Stimulated activated CD8-positive, alpha-beta memory T cell treated with anti-CD3 and anti-CD28 coated beads, Interleukin-4, amount 100 ng/mL, for 48 hours (primary cell): ENCODE measurements at places on chromosomes 7 and 10.

DNA sequence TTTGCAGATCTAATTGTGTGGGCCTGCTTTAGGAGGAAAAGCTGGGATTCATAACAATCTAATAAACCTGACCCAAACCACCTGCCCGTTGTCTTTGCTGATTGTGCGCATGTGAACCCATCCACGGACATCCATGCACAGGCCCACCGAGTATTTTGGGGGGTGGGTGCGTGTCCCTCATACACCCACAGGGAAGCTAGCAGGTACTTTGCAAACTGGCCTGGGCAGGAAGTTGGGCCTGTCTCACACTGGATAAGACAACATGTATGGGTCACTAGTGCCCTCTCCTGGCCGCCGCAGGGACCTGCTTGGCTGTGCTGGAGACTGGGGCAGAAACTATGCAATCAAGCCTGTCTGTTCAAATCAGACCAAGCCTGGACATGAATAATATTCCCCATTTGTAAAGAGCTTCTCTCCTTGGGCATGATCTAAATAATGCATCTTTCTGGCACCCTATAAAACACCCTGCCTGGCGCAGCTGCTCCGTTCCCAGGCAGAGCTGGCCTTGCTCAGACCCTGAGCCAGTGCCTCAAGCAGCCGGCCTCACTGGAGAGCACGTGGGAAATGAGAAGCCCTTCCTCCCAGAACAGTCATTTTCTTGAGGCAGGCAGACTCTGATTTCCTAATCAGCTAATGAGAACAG lies 15.8 kb downstream of the ECHDC3 start:
- DNase-seq: peak; percentile 91

DNA sequence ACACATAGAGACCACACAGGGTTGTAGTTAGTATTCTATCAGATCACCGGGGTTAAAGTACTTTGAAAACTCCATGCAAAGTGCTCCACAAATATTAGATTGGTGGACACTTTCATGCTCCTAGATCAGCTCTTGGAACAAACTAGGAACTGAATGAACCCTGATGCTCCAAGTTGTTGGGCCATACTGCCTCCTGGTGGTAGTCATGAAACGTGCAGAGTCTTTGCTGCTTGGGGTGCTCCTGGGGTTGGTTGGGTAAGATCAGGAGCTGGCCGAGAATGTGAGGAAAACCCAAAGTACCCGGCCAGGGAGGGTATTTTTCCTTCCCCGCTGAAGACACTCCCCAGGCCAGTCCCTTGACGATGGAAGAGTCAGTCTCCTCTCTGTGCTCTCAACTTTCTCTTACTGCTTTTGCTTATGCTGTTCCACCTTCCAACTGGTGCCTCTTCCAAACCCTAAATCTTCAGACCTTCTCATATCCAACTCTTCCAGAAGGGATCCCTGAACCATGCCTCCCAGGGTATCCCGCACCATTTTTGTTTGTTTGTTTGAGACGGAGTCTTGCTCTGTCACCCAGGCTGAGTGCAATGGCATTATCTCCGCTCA lies 918 bp upstream of the RPEL1 start:
- peak; percentile 74 for DNase-seq

DNA sequence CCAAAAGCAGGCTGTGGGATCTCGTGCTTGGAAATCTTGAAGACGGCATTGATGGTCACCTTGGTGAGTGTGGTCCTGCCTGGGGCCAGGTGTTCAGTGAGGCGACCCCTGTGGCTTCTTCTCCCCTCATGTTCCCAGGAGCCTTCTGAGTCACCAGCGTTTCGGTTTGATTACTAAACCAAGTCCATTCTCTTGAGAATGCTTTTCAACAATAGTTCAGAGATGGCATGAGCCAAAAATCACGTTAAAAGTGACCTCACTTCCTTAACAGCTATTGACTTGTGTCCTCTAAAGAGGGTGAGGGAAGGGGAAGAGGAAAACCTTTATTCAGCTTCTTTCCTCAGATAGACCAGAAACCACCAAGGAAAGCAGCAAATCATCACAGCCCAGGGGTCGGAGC lies 315.2 kb downstream of the GATA3 start:
- DNase-seq: peak; percentile 56

DNA sequence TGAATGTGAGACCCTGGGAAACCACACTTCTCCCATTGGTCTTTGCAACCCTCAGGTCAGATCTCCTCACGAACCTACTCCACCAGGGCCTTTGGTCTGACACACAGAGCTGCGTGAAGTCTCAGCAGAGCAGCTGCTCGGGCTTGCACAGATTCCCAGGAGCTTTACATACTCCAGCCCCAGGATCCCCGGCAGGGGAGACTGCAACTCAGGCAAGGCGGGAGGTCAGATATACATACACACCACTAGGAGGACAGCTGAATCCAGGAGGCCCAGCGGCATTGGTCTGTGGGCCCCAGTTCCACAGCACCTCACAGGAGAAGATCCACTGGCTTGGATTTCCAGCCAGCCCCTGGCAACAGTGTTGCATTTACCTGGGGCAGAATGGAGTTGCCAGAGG lies 239.2 kb downstream of the GPAM start:
- DNase-seq: no peak

- no peak for DNase-seq
Observed at GRCh38 chr7:566100-566499, 46.5 kb upstream of the PDGFA start.

GRCh38 chr10:63166742-63167258 lies 33.7 kb downstream of the NRBF2 start:
- DNase-seq: no peak

DNA sequence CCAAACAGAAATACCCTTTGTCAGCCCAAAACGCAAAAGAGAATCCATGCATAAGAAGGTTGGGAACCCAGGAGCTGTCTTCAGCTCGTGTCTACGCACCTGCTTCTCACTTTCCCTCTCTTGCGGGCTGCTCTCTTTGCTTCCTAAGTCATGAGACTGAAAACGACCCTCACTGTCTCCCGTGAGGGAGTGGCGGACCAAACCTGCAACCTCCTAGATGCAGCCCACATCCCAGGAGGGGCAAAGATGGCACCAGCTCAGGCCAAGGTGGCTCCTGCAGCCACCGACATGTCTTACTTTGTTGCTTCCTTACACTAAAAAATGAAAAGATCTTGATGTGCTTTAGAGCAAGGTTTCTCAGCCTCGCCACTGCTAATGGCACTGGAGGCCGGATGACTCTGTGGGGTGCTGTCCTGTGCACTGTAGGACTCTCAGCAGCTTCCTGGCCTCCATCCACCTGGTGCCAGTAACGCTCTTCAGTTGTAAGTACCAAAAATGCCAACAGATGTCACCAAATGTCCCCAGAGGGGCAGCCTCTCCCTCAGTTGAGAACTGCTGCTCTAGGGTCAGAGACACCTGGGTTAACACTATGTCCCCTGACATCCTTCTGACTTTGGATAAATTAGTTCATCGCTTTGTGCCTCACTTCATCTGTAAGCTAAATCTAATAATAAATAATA lies 179.8 kb upstream of the PFKP start:
- no peak for DNase-seq

DNA sequence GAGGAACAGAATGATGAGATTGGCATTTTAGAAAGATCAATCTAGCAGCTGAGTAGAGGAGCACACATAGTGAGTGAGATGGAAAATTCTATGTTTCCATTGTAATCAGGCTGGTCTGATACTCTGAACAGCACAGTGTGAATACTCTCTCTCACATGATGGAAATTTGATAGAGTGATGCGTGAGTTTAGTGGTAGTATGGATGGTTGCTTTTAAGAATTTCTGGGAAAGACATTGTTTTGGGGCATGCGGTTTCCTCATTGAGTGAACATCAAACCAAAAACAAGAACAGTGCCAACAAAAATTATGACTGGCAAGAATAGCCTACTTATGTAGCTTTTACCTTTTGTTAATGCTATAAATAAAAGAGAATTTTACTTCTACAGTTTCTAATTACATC lies 183.2 kb downstream of the PDE1C start:
- DNase-seq: no peak

DNA sequence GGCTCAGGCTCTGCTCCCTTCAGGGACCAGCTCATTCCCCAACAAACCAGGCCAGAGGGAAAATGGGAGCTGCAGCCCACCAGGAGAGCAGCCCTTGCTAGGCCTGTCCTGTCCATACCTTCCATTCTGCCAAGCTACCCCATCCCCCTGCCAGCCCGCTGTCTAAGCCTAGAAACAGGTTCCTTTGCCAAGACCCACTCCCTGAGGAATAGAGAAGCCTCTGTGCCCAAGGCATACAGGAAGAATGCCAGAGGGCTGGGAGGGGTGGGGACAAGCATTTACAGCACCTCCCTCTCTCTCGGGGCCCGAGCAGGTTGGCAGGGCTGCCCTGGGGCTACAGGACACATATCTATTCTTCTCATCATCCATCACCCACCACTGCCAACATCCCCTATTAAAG lies 178.3 kb downstream of the GRID1 start:
- DNase-seq: no peak

GRCh38 chr7:18019555-18019954 lies 8.1 kb downstream of the PRPS1L1 start:
- DNase-seq: no peak

GRCh38 chr7:79770063-79770462 lies 316.6 kb upstream of the MAGI2 start:
- no peak for DNase-seq

DNA sequence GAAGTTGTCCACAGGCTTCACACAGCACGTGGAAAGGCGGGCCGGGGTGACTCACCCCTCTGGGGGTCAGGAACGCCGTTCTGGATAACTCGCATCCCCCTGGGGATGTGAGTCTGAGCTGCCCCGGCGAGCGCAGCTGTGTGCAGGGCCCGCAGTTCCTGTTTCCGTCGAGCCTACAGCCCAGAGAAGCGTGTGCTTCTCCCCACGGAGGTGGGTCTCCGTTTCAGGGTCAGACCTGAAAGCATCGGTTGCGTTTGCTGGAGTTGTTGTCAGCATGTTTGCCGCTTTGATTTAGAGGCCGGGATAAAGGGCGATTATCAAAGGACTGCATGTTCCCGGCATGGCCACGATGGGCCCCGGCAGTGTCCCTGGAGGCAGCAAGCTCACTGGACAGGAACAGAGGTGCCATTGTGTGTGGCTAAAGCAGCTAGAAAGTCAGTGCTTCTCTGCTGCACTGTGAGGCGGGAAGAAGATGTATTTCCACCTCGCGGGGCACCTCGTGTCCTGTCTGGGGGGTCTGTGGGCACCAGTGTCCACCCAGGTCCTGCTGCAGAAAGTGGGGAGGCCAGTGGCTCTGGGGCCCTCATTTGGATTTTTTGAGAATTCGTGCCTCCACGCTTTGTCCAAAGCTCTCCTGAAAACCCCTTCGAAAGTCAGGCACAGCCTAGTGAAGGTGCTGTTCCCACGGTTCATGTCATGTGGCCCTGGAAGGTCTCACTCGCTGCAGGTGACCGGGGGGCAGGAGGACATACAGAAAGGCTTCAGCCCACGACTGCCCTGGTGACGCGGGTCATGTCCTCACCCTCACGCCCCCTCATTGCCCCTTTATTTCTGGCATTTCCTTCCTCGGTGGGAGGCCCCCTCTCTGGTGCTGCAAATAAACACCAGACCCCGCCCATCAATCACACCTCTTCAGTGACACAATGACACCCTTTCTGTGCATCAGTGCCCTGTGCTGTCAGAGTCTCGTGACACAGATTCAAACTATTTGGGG lies 27.4 kb upstream of the GDI2 start:
- no peak for DNase-seq

DNA sequence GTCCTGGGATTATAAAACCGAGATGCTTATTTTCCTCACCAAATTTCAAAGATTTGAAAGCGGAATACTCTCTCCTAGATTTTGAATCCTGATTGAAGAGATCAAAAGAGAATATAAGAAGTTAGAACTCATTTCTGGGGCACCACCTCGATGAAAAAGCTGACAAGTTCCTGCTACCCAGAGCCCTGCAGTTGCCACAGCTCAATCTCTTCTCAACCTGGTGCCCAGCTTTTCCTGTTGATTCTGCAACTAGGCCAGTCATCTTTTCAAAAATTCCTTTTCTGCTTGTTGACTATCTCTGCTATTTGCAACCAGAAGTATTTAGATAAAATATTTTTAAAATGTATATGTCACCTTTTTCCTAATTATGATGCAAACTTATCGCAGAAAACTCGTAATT lies 45.0 kb downstream of the MTPN start:
- no peak for DNase-seq

- DNase-seq: no peak
Observed at GRCh38 chr10:50619882-50620281, 3.9 kb downstream of the SGMS1 start.

DNA sequence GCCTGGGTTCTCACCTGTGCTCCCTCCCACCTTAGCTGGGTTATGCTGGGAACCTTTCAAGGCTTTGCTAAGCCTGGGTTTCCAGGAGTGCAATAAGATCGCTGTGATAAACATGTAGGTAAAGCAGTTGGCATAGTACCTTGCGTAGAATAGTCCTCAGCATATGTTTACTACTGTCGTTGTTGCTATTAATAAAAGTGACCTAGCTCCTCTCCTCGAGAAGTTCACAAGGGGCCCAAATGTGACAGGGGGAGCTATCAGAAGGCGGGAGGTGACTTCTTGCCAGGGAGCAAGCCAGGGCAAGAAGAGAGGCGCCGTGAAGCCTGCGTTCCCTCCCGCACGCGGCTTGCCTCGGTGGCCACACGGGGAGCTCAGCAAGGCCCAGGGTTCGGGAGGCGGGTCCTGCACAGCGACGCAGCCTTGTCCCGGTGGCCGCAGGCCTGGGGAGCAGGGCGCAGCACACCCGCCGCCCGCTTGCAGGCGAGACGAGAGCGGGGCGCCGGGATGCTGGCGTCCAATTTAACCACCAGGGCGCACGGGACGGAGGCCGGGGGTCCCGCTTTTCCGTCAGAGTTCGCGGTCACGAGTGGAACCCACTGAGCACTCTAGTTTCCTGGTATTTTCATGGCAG lies 106.2 kb downstream of the SNX10 start:
- peak; percentile 40 for DNase-seq
